ENCODE measurements at places on chromosomes 1 and 21.

GRCh38 chr1:195790514-195791168 lies 817.6 kb downstream of the KCNT2 start:
- no peak for DNase-seq

DNA sequence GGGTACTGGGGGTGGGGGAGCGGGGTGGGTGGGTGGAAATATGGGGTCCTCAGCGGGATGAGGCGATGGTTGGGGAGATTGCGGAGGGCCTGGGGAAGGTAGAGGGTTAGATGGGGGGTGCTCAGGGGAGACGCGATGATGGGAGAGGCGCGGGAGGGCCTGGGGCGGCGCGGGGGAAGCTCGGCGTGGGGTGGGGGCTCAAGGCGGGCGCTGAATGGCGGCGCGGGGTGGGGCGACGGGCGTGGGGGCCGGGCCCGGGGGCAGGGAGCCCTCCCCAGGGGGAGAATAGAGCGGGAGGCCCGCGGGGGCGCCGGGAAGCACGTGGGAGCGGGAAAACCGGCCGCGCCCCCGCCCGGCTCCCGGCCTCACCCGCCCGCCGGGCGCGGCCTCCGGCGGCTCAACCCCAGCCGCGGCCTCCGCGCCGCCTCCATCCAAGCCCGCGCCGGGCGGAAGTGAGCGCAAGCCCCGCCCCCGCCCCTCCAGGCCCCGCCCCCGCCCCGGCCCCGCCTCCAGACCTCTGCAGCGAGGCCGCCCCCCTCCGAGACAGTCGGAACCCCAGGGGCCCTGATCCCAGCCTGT lies at the start of gene FAAP20:
TSS of gene FAAP20 (minus strand) at position 454 of the 579 bp plus-strand sequence. CDS start at position 431, 23 bp downstream.
- DNase-seq, result peak; percentile 55

DNA sequence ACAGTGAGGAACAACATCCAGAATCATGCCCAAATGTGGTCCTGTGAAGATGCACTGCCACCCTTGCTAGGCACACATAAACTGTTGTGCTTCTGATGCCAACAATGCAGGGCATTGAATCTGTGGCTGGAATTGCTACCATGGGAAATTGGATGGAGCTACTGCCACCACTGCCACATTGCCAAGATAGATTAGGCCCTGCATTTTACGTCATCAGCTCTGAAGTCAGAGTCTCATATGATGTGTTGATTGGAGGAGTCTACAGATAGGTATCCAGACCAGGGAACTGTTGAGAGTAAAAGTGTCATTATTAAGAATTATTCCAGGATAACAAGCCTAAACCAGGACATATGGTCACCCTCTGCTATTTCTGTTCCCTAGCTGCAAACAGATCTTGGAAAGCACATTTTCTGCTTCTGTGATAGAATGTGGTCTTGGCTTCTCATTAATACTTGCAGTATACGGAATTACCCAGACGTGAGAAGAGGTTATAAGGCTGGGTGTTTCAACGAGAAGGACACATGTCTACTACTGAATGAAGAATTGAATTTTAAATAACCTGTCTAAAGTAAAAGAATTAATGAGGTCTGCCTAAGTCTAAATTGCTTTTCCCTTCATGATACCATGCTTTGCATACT lies 106.6 kb downstream of the TNNI3K start:
- no peak for DNase-seq

DNA sequence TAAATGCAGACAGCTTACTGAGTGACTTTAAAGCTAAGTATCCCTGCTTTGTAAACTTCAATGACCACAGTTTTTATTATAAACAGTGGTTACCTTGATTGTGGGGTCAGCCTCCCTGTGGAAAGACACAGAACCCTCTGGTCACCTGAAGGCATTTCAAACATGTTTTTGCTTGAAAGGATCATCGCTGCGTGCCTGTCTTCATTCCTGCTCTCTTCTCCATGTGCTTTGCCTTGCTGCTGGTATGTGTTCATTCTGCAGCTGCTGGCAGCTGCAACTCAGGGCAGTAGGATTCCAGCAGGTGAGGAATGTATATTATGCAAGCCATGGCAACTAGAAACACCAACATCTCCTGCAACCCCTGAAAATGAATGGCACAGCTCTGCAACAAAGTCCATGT lies 81.0 kb upstream of the VAV3 start:
- DNase-seq, result no peak

GRCh38 chr1:204154568-204155255 lies 2.9 kb upstream of the ETNK2 start:
- no peak for DNase-seq

GRCh38 chr1:86714561-86715244 lies 10.3 kb downstream of the SH3GLB1 start:
- no peak for DNase-seq

DNA sequence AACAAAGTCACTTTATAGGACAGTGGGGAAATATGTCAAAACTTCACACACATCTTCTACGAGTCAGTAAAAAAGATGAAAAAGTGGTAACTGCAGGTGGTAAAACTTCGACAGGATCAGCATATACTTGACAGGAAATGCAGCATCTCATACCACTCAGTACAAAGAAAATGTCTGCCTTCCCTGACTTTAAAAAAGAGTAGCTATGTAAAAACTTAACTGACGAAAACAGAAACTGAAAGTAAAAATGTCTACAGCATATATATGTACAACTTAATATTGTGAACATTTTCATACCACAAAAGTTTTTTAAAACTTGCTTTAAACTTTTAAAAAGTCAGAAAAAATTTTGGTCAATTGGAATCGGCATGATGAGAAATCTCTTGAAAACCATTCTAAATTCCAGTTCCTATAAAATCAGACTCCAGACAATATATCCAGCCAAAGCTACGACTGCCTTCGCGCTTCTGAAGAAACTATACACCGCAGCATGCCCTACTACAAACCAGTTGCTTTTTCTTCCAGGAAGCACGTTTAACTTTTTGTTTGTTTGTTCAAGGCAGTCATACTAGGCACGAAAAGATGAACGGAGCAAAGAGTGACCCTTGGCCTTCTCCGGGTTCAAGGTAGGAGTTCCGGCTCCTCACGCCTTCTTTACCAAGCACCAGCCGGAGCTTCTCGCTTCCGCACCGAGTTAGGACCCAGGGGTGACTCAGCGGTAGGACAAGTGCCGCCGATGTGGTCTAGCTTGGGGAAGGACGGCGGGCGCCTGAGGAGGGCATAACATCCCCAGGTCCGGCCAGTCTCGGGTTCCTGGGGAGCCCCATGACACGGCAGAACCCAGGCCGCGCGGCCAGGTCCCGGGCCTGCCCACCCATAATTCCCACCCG lies 612 bp downstream of the PSMA5 start:
- peak; percentile 31 for DNase-seq

GRCh38 chr1:29380532-29380931 lies 144.2 kb downstream of the PTPRU start:
- no peak for DNase-seq

DNA sequence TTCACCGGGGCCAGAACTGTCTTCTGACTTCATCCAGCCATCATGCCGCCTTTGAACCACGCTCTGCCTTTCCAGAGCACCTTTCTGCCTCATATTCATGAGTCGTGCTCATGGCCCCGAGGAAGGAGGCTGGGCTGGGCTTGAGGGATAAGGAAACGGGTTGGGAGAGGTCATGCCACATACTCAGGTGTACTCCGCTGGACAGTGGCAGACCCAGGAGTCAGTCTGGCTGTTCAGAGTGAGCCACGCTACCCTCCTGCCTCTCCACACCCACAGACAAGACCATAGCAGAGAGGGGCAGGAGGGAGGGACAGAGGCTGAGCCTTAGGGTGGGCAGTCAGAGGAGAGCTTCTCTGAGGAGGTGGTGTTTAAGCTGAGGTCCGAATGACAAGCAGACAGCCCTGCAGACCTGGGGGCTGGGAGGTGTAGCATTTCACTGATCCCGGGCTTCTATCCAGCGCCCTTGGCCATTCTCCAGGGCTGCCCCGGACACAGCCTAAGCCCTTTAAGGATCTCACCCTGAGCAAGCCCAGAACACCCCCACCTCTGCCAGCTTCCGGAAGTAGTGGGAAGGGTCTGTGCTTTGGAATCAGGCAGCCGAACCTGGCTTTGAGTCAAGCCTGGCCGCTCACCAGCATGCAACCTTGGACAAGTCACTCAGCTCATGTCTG lies 102.3 kb downstream of the LACTBL1 start:
- DNase-seq, result no peak

DNA sequence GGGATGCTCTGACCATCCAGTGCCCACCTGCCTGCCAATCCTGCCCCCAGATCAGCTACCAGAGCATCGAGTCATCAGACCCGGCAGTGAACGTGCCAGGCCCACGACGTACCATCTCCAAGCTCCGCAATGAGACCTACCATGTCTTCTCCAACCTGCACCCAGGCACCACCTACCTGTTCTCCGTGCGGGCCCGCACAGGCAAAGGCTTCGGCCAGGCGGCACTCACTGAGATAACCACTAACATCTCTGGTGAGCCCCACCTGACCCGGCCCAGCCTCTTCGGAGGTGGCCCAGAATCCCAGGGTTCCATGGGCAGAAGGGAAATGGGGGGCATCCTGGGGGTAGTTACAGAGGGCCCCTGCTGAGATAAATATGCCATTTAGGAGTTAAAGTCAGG lies 43.1 kb downstream of the PTPRU start:
- DNase-seq, result no peak
